ENCODE measurements at places on chromosomes 3 and 15.

DNA sequence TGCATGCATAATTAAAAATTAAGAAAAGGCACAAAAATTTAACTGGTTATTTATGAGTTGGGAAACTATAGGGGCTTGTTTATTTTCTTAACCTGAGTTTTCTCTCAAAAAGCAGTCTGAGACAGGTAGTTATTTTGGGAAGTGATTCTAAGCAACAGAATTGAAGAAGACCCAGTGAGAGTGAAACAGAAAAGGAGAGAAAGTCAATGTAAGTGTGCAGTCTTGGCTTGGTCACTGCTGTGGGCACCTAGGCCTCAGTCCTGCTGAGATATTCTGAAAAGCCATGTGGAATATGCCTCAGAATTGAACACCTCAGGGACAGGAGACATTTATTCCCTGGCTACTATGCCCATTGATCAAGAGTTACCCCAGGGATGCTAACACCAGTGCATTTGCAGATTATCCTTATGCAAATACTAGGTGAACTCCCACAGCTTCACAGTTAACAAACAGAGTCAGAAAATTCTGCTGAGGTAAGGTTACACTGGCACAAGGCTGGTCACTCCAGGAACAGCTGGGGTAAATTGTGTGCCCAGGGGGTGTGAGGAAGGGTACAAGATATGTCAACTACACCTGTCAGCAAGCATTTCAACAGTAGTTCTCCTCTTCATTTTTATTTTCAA, 222.7 kb downstream of the EFHB start:
- H3K4me1 ChIP-seq = no peaks in the 10 kb centered on the region
- DNase-seq = no peak
- no peaks in the 10 kb centered on the region for H3K36me3 ChIP-seq
- no peak overlapping the region for H3K27ac ChIP-seq
- no peak overlapping the region for H3K4me3 ChIP-seq

DNA sequence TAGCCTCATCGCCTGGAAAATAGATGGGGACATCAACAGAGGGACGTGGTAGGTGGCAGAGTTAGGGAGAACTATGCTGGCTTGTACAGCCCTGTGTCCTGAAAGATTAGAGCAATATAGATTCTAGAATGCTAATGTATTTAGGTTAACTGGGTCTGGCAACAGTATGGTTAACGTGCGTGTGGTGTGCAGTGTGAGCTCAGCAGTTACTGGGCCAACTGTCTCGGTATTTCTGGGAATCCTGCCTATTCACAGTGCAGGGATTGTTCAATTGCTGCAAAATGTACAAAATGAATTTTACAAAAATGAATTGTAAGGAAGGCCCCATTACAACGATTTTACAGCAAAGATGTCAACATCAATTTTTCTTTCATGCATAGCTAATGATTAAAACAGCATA, 20.6 kb downstream of the MEIS2 start:
- H3K4me3 ChIP-seq = no peak overlapping the region
- H3K27me3 ChIP-seq = no peaks in the 10 kb centered on the region
- H3K27ac ChIP-seq = no peak overlapping the region
- H3K4me1 ChIP-seq = no peaks in the 10 kb centered on the region
- no peaks in the 10 kb centered on the region for H3K36me3 ChIP-seq

DNA sequence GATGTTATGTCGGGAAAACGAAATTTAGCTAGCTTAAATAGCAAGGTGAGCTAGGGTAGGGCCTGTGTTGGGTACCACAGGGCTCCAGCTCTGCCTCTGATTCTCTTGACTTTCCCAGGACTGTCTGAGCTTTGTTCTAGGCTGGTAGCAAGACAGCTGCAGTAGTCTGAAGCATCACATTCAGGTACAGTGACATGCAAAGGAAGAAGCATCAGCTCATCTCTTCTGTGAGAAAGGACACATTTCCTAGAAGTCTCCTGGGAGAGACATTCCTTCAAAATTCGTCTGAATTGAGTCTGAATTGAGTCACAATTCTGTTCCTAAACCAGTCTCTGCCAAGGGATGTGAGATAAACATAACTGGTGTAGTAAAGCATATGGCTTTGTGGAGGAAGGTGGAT, 8.5 kb upstream of the UBXN7 start:
- no peaks in the 10 kb centered on the region for H3K36me3 ChIP-seq
- H3K27ac ChIP-seq = no peak overlapping the region
- H3K4me3 ChIP-seq = no peak overlapping the region

- H3K36me3 ChIP-seq = no peaks in the 10 kb centered on the region
- DNase-seq = no peak
- peaks cover 3% of the 10 kb centered on the region for H3K27me3 ChIP-seq
- H3K4me1 ChIP-seq = no peaks in the 10 kb centered on the region
- H3K4me3 ChIP-seq = no peak overlapping the region
- H3K27ac ChIP-seq = no peak overlapping the region
Measured at GRCh38 chr3:187906920-187907319, 161.7 kb upstream of the BCL6 start.

- H3K27me3 ChIP-seq = no peaks in the 10 kb centered on the region
- H3K27ac ChIP-seq = no peak overlapping the region
- no peaks in the 10 kb centered on the region for H3K36me3 ChIP-seq
- H3K4me1 ChIP-seq = peaks cover 55% of the 10 kb centered on the region
- no peak overlapping the region for H3K4me3 ChIP-seq
- no peak for DNase-seq
Measured at GRCh38 chr3:16385151-16385550, 120.1 kb downstream of the OXNAD1 start.

- no peak overlapping the region for H3K27ac ChIP-seq
- no peaks in the 10 kb centered on the region for H3K27me3 ChIP-seq
- H3K4me1 ChIP-seq = no peaks in the 10 kb centered on the region
- no peaks in the 10 kb centered on the region for H3K36me3 ChIP-seq
- DNase-seq = no peak
- no peak overlapping the region for H3K4me3 ChIP-seq
Measured at GRCh38 chr3:142796823-142797222, 73.0 kb downstream of the TRPC1 start.

GRCh38 chr3:79113876-79114275, 653.9 kb downstream of the ROBO1 start:
- no peaks in the 10 kb centered on the region for H3K4me1 ChIP-seq
- no peaks in the 10 kb centered on the region for H3K27me3 ChIP-seq
- H3K27ac ChIP-seq = no peak overlapping the region
- DNase-seq = no peak
- no peaks in the 10 kb centered on the region for H3K36me3 ChIP-seq

DNA sequence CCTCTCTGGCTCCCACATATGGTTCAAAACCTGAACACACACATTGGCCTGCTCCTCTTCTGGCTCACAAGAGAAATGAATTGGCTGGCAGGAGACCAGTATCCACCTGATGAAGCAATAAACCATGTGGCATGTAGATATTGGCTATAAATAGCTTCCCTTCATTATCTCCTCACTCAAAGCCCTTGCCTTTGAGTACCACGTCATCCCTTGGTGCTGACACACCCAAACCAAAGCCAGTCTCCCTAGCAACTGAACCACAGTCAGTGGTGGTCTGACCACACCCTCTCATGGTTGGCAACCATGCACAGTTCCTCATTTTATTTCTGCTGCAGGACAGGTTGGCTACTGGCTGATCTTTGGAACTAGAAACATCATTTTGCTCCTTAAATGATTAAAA, 98.8 kb downstream of the ZNF621 start:
- H3K27ac ChIP-seq = no peak overlapping the region
- peaks cover 26% of the 10 kb centered on the region for H3K27me3 ChIP-seq
- no peak overlapping the region for H3K4me3 ChIP-seq
- peak; percentile 13 for DNase-seq

DNA sequence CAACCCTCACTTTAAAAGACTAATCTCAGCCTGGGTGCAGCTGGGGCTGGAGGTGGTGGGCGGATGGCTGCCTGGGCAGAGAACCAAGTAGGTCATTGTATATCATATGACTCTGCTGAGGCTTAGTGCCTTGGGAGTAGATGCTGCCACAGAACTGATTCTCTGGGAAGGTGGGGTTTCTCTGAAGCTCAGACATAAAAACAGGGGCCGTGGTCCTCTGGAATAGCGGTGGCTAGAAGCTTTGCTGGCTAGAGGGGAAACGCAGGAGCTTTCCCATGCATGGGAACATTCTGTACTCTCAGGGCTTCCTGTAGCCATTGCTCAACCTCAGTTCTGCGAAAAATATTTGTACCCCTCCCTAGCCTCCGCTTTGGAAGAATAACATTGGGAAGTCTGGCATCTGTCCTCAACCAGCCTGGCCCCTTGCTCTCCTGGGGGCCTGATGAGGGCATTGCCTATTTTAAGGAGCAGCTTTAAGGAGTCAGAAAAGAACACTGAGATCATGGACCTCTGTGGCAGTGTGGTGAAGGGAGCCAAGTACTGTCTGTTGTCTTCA, 14.7 kb downstream of the TIMP4 start:
- no peak for DNase-seq
- no peak overlapping the region for H3K27ac ChIP-seq
- H3K36me3 ChIP-seq = no peaks in the 10 kb centered on the region
- peaks cover 6% of the 10 kb centered on the region for H3K27me3 ChIP-seq

- H3K4me3 ChIP-seq = no peak overlapping the region
- H3K36me3 ChIP-seq = no peaks in the 10 kb centered on the region
- H3K27me3 ChIP-seq = peaks cover 21% of the 10 kb centered on the region
- DNase-seq = no peak
- no peak overlapping the region for H3K27ac ChIP-seq
Measured at GRCh38 chr3:11924518-11924917, 77.8 kb upstream of the TAMM41 start.

Data from effector memory CD8-positive, alpha-beta T cell (primary cell).